ENCODE measurements at places on chromosomes 2 and 18.

- DNase-seq = no peak
Observed at GRCh38 chr18:56245866-56246580, 392.4 kb downstream of the TXNL1 start.

- no peak for DNase-seq
Observed at GRCh38 chr2:31031132-31031706, 107.0 kb downstream of the GALNT14 start.

DNA sequence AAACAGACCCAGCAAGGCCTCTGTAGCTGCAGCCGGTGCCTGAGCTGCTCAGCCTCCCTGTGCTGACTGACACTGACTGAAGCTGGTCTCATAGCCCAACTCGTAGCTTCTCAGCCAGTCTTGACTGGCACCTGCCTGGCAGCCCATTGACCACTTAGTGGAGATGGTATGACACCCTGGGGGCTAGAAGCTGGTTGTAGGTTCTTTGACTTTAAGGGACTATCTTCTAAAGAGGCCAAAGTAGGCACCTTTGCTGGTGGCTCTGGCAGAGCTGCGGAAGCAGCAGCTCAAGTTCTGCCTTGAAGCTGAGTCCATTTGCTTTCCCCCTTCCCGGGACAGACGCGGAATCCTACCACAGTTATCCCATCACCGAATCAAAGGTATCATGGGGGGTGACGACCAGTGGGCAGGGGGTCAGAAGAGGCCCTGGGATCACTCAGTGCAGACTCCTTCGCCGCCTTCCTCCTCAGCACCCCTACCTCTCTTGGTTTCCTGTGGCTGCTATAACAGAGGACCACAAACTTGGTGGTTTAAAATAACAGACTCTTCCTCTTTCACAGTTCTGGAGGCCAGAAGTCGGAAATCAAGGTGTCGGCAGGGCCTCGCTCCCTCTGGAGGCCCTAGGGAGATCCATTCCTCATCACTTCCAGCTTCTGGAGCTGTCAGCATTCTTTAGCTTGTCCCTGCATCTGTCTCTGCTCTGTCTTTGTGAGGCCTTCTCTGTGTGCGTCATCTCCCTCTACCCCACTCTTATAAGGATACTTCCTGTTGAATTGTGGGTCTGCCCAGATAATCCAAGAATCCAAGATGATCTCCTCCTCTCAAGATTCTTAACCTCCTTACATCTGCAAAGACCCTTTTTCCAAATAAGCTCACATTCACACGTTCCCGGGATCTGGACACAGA, 13.7 kb upstream of the FOSL2 start:
- no peak for DNase-seq

DNA sequence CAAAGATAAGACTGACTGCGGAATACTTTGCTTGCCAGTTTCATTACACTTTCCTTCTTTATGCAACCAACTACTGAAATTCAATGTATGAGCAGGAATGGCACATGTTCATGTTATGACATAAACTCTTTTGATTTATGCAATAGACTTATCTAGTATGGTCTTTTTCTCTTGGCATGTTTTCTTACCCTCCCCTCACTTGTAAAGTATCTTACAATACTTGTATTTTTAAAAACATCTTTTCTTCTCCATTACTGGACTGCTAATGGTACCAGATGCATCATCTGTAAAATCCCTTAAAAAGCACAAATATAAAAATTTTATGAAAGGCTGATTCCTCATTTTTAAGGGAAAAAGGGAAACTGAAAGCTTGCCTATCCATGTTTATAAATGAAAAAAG, 373.8 kb downstream of the ZEB2 start:
- DNase-seq = no peak

DNA sequence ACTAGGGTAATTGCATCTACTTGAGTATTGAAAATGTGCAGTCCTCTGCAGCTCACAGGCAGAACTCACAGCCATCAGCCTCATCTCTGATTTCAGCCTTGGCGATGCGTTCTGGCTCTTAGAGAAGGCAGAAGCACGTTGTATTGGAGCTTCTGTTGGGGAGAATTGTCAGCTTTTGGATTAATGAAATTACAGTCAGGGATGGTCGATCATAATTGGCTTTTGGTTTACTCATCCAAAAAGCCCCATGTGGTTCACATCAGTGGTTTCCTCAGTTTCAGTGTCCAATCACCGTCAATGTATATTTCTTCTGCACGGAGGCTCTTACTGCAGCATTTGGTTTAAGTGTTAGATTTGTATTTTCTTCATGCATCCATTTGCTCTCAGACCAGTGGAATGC, 218.5 kb upstream of the SOX11 start:
- no peak for DNase-seq

DNA sequence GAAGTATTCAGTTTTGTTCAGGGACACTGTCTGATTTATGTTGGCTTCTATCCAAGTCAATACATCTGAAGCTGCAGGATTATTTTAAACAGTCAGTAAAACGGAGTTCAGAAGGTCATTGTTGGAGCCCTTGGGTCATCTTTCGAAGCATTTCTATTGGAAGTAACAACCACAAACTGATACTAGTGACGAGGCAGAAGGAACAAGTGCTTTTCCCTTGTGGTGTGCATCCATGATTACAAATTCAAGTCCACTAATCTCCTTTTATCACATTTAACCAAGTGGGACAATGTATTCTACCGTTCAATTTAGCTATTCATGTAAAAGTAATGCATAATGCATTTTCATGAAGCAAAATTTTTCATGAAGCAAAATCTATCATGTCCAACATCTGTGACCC, 76.9 kb downstream of the CD226 start:
- no peak for DNase-seq

- no peak for DNase-seq
Observed at GRCh38 chr2:207154556-207155510, 10.9 kb downstream of the KLF7 start.

DNA sequence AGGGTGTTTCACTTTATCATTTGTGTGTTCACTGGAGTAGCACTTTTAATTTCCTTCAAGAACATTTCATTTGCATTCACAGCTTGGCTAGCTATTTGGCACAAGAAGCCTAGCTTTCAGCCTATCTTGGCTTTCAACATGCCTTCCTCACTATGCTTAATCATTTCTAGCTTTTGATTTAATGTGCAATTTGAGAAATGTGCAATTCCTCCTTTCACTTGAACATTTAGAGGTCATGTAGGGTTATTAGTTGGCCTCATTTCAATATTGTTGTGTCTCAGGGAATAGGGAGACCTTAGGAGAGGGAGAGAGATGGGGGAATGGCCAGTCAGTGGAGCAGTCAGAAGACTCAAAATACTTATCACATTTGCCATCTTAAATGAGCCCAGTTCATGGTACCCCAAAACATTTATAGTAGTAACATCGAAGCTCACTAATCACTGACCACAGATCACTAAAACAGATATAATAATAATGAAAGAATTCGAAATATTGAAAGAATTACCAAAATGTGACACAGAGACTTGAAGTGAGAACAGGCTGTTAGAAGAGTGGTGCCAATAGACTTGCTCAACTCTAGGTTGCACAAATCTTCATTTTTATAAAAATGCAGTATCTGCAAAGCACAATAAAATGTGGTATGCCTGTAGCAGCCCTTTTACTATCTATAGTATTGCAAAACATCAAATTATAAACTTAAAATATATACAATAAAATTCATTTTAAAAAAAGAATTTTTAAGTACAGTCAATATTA, 561.2 kb downstream of the METTL4 start:
- DNase-seq = no peak

- DNase-seq = no peak
Observed at GRCh38 chr2:216992056-216992675, 132.3 kb upstream of the TNP1 start.

DNA sequence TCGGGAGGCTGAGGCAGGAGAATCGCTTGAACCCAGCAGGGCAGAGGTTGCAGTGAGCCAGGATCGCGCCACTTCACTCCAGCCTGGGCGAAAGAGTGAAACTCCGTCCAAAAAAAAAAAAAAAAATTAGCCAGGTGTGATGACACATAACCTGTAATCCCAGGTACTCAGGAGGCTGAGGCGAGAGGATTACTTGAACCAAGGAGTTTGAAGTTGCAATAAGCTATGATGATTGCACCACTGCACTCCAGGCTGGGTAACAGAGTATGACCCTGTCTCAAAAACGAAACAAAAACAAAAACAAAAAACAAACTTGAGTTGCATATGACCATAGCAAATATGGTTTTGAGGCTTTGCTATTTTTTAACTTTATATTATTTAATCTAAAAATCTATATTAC, 25.8 kb downstream of the SANBR start:
- DNase-seq = no peak

- no peak for DNase-seq
Observed at GRCh38 chr2:16645775-16646559, 19.7 kb downstream of the CYRIA start.

DNA sequence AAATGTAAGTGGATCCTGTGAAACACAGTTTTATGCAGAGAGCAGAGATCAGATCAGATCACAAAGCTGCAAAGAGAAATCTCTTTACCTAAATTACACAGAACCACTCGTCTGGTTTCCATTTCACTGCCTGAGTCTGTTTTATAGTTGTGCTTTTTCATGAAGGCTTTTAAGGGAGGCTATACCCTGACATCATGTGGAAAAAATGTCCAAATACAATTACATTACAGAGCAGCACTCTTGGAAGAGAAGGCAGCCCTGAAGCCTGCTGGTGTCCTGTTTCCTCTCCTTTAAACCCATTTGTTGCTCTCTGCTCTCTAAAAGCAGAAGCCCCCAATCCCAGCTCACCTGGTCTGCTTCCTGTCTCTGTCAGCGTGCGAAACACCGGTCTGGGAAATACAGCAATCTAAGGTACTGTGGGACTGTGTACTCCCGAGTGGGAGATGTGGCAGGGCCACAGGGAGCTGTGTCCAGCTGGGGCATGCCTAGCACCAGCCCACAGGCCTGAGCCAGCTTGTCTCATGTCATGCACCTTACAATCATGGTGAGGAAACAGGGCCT, 24.8 kb upstream of the ZFP36L2 start:
- no peak for DNase-seq

DNA sequence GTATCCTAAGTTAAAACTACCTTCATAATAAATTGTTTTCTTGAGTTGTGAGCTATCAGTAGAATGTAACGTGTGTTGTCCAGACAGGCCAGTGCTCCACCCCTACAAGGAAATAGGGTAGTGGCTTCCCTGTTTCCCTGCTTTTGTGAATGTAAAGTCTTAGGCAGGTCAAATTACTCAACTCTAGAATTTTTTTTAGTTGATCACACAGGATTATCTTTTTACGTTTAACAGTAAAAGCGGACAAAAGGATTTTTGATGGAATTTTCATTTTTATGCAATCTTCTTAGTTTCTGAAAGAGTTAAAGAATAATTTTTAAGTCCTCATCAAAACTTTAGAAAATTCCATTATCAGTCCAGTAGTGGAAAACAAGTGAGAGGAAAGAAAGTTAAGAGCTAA, 38.2 kb downstream of the GPD2 start:
- no peak for DNase-seq

DNA sequence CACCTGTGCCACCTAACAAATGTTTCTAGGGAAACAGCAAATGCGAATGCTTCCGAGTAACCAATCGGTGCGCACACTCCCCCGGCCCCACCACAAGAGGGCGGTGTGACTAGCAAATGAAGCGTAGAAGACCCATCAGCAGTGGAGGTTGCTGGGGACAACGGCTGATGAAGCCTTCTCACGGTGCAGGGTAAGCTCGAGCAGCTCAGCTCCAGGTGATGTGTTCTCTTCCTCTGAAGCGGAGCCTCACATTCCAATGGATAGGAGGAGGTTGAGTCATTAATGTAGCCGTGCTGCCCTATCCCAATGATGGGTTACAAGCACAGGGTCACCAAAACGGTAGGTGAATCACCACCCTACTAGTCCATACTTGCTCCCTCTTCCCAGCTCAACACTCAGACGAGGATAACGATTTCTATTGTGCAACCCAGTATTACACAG, 127.6 kb upstream of the TWIST2 start:
- peak; percentile 32 for DNase-seq

DNA sequence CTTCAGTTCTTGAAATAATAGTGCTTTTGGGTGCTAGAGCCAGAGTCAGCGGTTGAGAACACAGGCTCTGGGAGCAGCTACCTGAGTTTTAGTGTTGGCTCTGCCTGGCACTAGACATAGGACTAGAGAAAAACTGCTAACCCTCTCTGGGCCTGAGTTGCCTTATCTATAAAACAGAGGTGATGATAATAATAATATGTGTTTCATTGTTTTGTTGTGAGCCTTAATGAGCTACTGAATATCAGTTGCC, 391.7 kb downstream of the PTPRM start:
- no peak for DNase-seq

- DNase-seq = no peak
Observed at GRCh38 chr2:10196110-10196892, 73.8 kb downstream of the RRM2 start.

DNA sequence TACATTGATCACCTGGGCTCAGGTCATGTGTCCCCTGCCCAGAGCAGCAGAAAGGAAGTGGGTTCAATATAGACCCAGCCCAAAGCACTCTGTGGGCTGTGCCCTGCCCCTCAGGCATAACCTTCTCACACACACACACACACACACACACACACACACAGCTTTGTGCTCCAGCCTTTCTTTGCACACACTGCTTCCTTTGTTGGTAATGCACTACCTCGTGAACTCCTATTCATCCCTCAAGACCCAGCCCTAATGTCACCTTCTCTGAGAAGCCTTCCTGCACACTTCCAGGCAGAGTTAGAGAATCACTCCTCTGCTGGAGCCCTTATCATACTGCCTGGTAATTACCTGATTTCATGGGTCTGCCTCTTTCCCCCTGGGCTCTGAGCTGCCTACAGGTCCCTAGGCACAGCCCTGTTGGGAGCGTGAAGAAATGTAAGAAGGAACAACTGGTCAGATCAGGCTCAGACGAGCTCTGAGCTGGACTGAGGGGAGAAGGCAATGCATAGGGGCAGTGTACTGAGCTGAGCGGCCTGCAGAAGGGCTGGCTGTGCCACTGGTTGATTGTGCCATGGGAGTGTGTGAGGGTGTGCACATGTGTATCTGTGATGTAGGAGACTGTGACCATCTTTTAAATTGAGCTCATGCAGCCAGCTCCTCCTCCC, 210.3 kb downstream of the GLI2 start:
- DNase-seq = no peak

GRCh38 chr2:24899361-24899910, 20.6 kb downstream of the ADCY3 start:
- DNase-seq = no peak

DNA sequence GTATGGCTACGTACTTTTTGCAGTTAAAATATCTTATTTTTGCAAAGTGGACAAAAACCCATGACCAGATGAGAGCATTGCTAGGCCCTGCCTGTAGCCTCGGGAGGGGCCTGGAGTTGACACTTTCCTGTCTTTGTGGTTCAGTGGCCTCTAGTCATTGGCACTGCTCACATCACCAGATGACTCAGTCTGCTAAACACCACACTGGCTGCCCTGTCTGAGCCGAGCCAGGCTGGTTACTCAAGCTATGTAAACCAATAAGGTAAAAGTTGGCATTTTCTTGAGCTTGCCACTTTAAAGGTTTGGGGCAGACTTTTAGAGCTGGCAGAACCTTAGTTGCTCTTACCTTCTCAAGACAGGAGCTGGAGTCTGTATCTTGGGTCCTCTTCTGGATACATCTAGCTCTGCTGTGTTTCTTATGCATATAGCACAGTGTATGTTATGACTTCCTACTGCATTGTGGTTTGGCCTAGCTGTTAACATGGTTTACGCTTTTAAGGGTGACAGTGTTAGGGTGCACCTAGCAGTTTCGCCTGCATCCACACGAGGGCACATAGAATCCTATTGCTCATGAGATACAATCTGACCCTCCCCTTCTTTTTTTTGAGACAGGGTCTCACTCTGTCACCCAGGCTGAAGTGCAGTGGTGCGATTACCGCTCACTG, 76.4 kb downstream of the AP1S3 start:
- DNase-seq = peak; percentile 13
